ENCODE measurements at places on chromosomes 16 and 17. TPM values are rescaled to one million over a fixed set of nuclear protein-coding genes. Genes with fewer than 3 reads are reported as not detected.
A peak's percentile ranks its signal among the peaks of the same experiment; 100 is the strongest.

GRCh38 chr17:67435122-67435521, 58.0 kb downstream of the PITPNC1 start:
- no peak for DNase-seq

GRCh38 chr17:50117202-50118051, 12.5 kb downstream of the SAMD14 start:
- peak; percentile 64 for DNase-seq

GRCh38 chr16:2820836-2821486, 3.9 kb downstream of the PRSS21 start:
- DNase-seq = no peak

- DNase-seq = no peak
These were observed 144.7 kb upstream of the CRHR1 start for GRCh38 chr17:45639297-45639849.

- no peak for DNase-seq
These were observed 8.4 kb upstream of the CRYBA1 start for GRCh38 chr17:29238133-29238850.

DNA sequence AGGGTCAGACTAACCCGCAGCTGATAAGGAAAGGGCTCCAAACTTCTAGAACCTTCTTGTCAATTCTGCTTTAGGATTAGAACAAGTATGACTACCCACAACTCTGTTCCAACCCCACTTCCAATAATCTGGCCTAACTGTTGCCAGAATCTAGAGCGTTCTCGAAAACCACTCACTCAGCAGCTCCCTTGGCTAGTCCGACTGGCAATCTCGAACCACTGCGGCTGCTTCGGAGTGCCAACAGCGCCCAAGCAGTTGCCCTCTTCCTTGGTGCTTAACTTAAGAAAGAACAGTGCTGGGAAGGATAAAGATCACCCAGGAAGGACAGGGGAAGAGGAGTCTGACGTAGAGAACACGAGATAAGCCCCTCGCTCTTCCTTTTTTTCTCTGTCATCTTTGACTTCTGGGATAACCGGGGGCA, 818 bp downstream of the DNAJC7 start:
- DNase-seq = no peak

DNA sequence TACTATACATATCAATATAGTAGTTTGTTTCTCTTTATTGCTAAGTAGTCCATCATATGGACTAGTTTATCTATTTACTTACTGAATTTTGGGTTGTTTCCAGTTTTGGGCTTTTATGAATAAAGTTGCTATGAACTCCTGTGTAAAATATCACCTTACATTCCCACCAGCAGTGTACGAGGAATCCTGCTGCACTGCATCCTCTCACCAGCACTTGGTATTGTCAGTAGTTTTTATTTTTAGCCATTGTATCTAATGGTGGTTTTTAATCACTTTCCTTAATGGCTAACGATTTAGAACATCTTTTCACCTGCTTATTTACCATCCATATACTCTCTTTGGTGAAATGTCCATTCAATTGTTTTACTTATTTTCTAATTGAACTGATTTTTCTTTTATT, 24.0 kb downstream of the CDC27 start:
- no peak for DNase-seq

The CKLF gene
- total RNA-seq = 48.8 TPM

The TVP23B gene
- 27.8 TPM for total RNA-seq

The GNGT2 gene
- total RNA-seq = not detected

The TMEM114 gene
- total RNA-seq = not detected

The ABI3 gene
- total RNA-seq = 1.0 TPM

The KRT16 gene
- not detected for total RNA-seq

The NXN gene
- 75.9 TPM for total RNA-seq

The ARSG gene
- 5.0 TPM for total RNA-seq

The GH2 gene
- total RNA-seq = not detected

The CCDC40 gene
- 23.8 TPM for total RNA-seq
